ENCODE measurements at places on chromosomes 1 and 21.

DNA sequence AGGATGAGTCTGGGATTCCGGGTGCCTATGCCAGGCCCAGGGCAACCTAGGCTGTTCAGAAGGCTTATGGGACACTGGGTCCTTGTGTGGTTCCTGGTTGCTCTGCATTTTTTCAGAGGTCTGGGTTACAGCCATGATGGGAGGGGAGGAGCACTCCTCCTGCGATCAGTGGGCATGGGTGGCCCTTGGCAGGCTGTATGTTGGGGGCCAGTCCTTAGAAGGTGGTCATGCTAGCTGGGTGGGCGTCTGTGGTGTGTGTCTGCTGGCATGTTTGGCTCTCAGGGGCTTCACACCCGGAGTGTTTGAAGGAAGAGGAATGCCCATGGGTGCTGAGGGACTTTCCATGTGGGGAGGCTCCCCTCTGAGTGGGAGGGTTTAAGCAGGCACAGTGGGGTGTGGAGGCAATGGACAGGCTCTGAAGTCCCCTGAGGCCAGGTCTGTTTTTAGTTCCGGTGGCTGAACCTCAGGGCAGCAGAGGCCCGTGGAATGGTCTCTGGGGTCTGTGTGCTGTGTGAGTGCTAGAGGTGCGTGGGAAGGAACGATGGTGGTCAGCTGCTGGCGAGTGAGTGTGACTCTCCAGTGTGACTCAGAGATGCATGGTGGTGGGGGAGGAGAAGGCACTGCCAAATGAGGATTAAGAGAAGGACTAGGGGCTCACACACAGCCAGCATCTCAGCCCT lies 25.3 kb downstream of the CACNA1E start:
- no peak for DNase-seq

DNA sequence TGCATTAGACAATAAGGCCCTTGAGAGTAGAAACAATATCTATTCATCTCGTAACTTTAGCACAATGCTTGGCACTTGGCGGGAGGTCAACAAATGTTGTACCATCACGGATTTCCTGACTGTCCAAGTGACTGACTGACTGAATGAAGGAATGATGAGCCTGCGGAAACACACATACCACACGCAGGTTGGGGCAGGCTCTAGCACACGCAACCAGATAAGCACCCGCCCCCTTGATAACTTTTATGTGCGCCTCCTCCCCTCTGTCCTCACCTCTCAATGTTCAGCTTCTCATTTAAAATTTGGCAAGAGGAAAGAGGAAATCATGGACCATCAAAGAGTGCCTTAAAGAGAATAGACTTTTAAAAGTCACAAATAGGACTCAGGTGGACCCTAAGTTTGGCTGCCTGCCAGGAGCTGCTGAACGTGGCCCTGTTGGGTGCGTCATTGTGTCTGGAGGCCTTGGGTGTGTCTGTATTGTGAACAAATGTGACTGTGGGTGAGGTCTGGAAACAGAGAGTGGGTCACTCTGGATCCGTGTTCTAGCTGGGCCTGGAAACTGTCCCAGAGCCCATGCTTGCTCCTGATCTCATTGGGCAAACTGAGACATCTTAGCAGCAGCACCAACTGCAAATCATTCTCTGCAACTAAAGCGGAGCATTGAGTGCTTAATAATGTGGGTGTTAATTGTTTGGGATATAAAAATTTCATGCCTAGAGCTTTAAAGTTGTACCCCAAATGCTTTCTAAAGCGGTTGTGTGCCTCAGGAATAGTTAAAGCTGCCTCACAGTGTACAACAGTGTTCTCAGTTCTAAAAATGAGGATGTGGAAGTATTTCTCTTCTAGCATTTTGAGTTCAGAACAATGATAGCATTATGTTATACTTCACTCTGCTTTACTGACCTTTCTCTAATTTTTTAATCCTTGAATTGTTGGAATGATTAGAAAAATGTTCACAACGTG lies 47.6 kb upstream of the ABCG1 start:
- no peak for DNase-seq

DNA sequence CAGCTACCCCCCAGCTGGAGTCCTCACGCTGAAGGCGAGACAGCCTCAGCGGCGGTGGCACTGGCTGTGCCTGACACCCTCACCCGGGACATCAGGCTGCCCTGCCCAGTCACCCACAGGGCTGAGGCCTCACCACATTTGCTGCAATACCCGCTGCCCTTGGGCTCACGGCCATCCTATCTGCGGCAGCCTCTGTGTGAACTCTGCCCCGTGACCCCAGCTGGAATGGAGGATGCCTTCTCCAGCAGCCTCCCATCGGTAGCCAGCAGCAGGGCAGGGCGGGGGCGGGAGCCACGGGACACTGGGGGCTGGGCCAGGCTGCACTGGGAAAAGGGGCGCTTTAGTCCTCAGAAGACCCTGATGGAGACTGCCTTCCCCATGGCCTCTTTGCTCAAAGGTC lies 112.4 kb upstream of the ZBTB40 start:
- no peak for DNase-seq

GRCh38 chr1:64471218-64472039 lies 1.5 kb downstream of the CACHD1 start:
- DNase-seq, result peak; percentile 48

DNA sequence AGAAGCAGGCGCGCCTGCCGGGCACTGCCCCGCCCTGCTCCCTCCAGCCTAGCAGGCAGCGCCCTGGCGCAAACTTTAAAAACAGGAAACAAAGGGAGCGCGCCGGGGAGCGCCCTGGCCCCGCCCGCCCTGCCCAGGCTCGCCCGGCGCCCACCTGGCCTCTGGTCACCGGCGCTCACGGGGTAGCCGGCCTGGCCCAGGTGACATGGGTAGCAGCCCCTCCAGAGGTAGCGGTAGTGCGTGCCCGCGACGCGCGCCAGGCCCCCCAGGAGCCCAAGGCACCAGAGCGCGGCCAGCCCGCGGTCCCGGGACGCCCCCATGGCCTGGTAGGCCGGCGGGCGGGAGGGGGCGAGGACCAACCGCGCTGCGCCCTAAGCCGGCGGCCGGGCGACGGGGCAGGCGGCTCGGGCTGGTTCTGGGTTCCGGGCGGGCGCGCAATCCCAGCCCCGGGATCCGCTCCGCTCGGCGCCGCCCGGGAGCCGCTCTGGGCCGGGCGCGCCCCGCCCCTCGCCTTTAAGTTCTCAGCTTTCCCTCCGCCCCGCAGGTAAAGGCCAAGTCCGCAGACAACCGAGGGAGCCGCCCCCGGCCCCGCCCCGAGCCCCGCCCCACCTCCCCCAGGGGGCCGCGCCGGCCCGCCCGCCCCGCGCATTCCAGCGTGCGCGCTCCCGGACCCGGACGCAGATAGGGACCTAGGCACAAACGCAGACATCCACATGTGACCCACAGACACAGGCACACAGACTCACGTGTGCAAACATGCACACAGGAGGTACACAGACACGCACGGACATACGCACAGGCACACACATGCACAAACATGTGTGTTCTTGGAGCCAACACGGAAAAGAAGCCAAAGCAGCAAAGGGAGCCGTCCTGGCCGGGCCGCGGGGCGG lies 76.7 kb downstream of the ARHGEF16 start:
- peak; percentile 100 for DNase-seq

DNA sequence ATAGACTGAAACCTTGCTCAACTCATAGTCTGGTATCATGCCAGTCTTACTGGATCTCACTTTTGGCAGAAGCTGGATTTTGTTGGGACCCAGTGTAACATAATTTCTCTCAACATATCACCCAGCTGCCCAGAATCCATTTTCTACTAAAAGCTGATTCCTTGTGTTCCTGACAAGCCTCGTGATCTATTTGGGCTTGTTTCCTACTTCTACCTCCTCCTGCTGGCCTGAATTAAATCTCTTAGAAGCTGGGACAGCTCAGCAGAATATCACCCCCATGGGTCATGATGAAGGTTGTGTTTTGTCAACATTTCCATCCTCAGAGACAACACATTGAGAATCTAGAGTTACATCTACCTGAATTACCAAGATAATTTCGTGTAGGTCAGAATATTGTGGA lies 7.7 kb downstream of the GOLT1A start:
- no peak for DNase-seq
